ENCODE measurements at places on chromosomes 11 and 22.
A peak's percentile ranks its signal among the peaks of the same experiment; 100 is the strongest.

DNA sequence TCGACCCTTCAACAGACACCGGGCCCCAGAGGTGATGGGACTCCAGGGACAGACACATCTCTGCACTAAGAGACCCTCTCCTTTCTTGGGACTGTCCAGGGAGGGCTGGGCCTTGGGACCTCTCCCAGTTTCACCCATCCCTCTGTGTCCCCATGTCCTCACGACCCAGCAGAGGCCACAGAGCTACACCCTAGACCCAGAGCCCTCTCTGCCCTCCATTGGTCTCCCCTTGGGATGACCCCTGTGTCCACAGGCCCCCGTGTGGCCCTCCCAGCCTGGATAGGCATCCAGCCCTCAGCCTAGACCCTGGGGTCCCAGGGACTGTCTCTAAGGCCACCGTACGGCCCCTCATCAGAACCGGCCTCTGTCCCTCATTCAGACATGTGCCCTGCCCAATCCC, 7.5 kb upstream of the DRICH1 start:
- H3K27me3 ChIP-seq: no peaks in the 10 kb centered on the region
- no peaks in the 10 kb centered on the region for H3K4me1 ChIP-seq
- no peak for DNase-seq
- no peak overlapping the region for H3K27ac ChIP-seq
- H3K36me3 ChIP-seq: peaks cover 5% of the 10 kb centered on the region
- no peak overlapping the region for H3K4me3 ChIP-seq

GRCh38 chr11:128889657-128890213, 1.4 kb upstream of the KCNJ5 start:
- DNase-seq: no peak
- H3K27me3 ChIP-seq: peaks cover 50% of the 10 kb centered on the region
- no peak overlapping the region for H3K4me3 ChIP-seq
- no peak overlapping the region for H3K27ac ChIP-seq

- no peak for DNase-seq
- no peaks in the 10 kb centered on the region for H3K4me1 ChIP-seq
- no peak overlapping the region for H3K27ac ChIP-seq
- peaks cover 13% of the 10 kb centered on the region for H3K27me3 ChIP-seq
- no peaks in the 10 kb centered on the region for H3K36me3 ChIP-seq
Observed at GRCh38 chr22:27349456-27349855, 452.1 kb downstream of the MN1 start.

DNA sequence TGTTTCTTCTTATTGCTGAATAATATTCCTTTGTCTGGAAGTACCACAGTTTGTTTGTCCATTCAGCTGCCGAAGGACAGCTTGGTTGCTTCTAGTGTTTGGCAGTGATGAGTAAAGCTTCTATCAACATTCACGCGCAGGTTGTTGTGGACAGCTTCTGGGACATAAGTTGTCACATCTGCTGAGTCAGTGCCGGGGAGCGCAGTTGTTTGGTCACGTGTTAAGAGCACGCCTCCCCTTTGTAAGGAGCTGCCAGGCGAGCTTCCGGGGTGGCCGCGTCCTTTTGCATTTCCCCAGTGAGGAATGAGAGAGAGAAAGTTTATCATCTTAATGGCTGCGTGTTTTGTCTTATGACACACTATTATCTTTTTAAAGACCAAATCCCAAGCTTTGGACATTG, 30.3 kb downstream of the SAMM50 start:
- no peaks in the 10 kb centered on the region for H3K27me3 ChIP-seq
- peaks cover 46% of the 10 kb centered on the region for H3K36me3 ChIP-seq
- DNase-seq: no peak
- no peaks in the 10 kb centered on the region for H3K4me1 ChIP-seq
- H3K4me3 ChIP-seq: no peak overlapping the region

DNA sequence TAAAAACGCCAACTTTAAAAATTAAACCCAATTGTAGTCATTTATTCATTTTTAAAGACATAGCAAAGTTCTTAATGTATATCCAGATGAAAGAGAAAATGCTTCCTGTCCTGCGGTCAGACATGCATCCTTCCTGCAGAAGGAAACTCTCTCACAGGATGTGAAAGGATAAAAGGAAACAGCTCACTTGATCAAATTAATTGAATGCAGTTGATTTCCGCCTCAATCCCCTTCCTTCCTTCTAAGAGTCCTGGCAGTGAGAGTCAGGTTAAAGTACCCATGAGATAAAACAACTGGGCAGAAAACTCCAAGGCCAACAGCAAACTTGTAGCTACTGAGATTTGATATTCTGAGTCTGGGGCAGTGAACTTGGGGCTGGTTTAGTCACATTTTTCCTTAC, 38.5 kb downstream of the CWC15 start:
- no peaks in the 10 kb centered on the region for H3K36me3 ChIP-seq
- H3K27ac ChIP-seq: no peak overlapping the region
- peaks cover 28% of the 10 kb centered on the region for H3K4me1 ChIP-seq
- H3K4me3 ChIP-seq: no peak overlapping the region
- no peak for DNase-seq
- no peaks in the 10 kb centered on the region for H3K27me3 ChIP-seq

GRCh38 chr22:42734406-42734805, 13.7 kb upstream of the A4GALT start:
- no peaks in the 10 kb centered on the region for H3K36me3 ChIP-seq
- DNase-seq: no peak
- H3K4me1 ChIP-seq: no peaks in the 10 kb centered on the region
- no peak overlapping the region for H3K27ac ChIP-seq

DNA sequence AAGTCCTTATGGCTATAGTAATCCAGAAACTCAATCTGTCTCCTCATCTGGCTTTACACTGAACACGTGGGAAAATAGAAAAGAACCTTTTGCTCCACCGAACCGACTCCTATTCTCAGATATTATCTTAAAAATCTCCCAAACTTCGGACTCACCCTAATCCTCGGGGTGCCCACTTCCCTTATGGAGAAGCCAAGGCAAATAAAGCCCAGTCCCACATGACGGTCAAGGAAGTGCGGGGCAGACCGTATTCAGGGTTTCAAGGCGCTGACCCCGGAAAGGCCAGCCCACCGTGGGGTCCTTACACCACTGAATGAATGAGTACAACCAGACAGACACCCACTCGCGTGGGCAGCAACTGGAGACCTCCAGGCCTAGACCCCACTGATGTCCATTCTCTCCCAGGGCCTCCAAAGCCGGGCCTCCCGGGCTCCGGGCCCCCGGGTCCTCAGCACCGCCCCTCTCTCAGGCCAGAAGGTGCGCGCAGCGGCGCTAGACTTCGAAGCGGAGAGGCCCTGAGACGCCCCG, 489 bp downstream of the NUP98 start:
- H3K4me1 ChIP-seq: peaks cover 42% of the 10 kb centered on the region
- peaks cover 41% of the 10 kb centered on the region for H3K36me3 ChIP-seq
- H3K4me3 ChIP-seq: peak overlapping the region; percentile 99
- DNase-seq: no peak
- H3K27me3 ChIP-seq: no peaks in the 10 kb centered on the region

- H3K27me3 ChIP-seq: peaks cover 9% of the 10 kb centered on the region
- no peak for DNase-seq
- H3K4me3 ChIP-seq: no peak overlapping the region
- H3K36me3 ChIP-seq: no peaks in the 10 kb centered on the region
Observed at GRCh38 chr11:120854988-120855387, 168.9 kb upstream of the TBCEL start.

GRCh38 chr11:105781807-105782206, 171.9 kb downstream of the GRIA4 start:
- no peaks in the 10 kb centered on the region for H3K36me3 ChIP-seq
- H3K4me1 ChIP-seq: no peaks in the 10 kb centered on the region
- H3K27me3 ChIP-seq: no peaks in the 10 kb centered on the region

Measured in activated CD4-positive, alpha-beta T cell treated with anti-CD3 and anti-CD28 coated beads for 36 hours (primary cell).